Myocyte (in vitro differentiated cells): ENCODE measurements at places on chromosomes 13 and 19. TPM values are rescaled to one million over a fixed set of nuclear protein-coding genes. Genes with fewer than 3 reads are reported as not detected.

- DNase-seq: no peak
Observed at GRCh38 chr13:97226788-97227627, 4.9 kb downstream of the MBNL2 start.

DNA sequence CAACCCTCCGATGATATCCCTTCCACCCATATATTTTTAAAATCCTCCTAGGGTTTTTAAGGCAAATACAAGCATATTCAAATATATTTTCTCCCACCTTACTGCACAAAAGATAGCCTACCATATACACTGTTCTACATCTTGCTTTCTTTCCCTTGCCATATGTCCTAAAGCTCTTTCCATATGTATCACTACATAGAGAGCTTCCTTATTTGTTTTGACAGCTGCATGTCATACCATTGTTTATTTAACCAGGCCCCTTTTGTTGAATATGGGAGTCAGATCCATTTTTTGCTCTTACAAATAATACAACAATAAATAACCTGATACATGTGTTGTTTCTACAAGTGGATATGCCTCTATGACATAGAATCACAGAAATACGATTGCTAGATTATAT lies 32.8 kb upstream of the WDFY2 start:
- no peak for DNase-seq

DNA sequence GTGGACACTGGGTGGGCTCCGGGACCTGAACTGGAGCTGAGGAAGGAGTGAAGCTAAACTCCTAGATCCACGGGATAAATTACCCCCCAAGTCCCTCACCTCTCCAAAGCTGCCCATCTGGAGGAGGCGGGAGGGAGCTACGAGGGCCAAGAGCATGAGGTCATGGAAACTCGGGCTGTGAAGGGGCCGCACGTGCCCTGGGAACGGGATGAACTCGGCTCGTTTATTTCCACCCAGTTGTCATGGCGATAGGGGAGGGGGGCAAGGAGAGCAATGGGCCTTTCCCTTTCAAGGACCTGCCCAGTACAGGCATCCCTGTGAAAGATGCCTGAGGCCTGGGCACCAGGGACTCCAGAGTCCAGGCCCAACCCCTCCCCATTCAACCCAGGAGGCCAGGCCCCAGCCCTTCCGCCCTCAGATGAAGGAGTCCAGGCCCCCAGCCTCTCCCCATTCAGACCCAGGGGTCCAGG lies 3.8 kb downstream of the PPP1R12C start:
- DNase-seq: peak; percentile 50

- no peak for DNase-seq
Observed at GRCh38 chr19:58434217-58434616, 5.7 kb downstream of the ZNF132 start.

DNA sequence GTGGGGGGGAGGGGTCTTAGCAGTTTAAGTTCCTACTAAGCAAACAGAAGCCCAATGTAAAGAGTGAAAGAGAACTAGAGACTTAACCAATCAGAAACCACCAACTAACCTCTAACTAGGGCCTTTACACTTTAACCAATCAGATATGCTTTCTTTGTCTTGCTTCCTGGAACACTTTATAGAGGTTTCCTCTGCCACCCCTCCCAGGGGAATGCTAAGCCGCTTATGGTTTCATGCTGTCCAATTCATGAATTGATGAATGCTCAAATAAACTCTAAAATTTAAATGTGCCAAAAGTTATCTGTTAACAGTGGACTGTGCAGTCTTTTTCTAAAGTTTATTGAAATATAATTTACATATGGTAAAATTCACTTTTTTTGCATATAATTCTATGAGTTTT lies 33.9 kb upstream of the LATS2 start:
- no peak for DNase-seq

DNA sequence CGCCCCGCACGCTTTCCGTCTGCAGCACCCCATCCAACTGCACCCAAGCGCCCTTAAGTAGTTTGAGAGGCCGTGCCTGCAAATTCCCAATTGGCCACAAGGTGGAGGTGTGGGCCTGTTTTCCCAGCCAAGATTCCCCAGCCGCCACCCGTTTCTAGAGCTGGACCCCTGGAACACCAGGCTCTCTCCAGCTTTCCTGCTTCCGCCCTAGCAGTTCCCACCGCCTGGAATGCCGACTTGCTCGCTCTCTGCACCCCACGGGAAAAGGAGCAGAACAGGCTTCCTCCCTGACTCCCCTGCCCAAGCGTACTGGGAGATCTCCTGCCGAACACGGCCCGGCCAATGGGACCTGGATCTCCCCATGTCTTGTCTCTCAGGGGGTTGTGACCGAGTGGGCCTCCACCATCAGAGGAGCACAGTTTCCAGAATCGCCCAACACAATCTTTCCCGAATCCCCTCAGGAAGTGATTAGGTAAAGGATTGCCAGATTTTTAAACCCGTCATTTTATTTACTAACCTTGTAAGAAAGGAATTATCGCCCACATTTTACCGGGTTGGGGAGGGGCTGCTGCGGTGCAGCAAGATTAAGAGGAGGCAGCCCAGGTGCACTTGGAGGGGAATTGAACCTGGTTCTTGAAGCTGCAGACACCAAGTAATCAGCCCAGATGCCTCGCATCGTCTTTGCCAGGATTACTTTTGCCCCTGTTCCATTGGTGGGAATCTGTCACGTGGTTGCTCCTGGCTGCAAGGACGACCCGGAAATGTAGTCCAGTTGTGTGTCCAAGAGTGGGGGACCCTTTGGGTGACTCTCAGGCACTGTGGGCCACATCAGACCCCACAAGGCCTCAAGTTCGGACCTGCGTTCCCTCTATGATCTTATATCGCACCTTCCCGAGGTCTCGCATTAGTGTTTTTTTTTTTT lies 3.5 kb upstream of the NAPSA start:
- DNase-seq: peak; percentile 91

Gene IL11
- total RNA-seq: 0.19 and 0.83 TPM in 2 replicates

Gene PTH2
- not detected in 2 replicates for total RNA-seq

Gene STOML3
- total RNA-seq: not detected in 2 replicates
